NCI-H187 treated with DMSO at 0.1 percent for 48 hours (cell line): ENCODE measurements at places on chromosomes 5 and 9.

DNA sequence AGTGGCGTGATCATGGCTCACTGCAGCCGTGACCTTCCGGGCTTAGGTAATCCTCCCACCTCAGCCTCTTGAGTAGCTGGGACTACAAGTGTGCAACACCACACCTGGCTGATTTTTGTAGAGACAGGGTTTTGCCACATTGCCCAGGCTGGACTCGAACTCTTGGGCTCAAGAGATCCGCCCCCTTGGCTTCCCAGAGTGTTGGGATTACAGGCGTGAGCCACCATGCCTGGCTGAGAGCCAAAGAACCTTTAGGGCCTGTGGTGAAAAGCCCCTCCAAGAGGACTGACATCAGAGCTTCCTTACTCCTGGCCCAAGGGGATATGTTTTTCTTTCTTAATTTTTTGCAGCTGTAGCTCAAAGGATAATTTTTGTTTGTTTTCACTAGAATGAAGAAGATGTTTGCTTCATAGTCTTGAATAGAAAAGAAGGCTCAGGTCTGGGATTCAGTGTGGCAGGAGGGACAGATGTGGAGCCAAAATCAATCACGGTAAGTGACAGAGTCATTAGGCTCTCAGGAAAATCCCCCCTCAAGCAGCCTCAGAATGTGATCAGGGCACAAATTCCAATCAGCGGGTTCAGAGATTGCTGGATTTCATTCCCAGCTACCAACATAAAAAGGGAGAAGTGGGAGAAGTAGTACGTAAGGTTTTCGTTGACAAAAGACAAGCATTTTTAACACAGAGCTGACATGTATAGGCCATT lies 77.1 kb downstream of the GOLPH3 start:
- no peak for DNase-seq

DNA sequence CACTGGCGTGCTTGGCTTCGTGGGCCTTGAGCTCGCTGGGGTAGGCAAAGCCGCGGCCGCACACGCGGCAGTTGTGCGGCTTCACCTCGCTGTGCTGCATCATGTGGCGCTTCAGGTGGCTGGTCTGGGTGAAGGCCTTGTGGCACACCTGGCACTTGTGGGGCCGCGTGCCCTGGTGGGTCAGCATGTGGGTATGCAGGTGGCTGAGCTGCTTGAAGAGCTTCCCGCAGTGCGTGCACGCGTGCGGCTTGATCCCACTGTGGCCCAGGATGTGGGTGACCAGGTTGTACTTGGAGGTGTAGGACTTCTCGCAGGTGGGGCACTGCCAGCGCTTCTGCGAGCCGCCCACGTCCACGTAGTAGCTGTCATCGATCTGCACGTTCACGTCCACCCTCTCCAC lies 46.8 kb downstream of the ZNF366 start:
- no peak for DNase-seq

DNA sequence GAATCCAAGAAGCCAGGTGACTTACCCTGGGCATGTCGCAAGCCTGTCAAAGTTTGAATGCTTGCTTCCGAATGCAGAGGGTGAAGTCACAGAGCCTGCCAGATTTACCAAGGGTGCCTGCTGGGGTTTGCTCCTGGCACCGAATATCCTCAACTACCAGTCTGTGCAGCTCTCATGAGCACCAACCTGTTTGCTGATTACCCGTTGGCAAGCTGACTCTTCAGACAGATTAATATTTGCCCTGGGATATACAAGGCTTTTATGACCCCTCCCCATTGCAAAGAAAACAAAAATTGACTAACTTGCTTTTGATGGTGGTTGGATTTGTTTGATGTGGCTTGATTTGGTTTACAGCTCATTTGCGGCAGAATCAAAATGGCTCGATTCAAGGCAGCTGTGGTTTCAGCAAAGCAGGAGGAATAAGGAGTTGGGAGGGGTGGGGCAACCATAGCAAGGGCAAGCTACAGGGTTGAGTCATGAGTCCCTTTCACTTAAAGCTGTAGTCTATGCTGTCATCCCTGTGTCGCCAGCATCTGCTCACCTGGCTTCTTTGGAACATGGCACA lies 82.3 kb upstream of the AGXT2 start:
- DNase-seq = no peak

DNA sequence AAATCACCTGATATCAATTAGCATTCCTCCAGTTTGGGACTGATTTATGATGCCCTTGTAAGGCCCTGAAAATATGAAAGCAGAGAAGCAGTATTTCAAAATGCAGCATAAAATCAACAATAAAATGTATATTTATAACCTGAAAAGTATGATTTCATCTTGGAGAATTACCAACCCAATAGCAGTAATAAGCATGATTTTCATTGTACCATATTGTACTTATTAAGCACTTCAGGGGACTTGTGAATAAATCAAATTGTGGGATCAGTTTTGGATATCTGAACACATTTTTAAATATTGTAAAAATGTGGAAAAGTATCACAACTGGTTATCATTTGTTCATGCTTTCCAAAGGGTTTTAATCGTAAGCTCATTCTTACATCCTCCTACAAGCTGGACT lies 250.8 kb downstream of the DMRT2 start:
- no peak for DNase-seq

DNA sequence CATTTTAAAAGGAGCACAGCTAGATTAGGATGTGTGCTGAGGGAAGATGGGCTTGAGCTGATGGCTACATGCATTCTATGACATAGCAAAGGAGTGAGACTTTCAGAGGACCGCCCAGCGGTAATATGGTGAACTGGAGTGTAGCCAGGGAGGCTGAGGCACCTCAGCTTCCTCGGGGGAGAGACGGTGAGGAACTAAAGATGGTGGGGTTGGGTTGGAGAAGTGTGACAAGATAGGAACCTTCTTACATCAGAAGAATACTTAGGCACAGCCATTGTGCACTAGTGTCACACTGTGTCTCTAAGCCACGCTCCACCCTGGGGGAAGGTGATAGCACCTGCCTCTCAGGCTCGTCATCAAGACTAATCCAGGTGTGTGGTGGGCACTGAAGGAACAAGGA lies 118.0 kb upstream of the IRX2 start:
- DNase-seq = no peak

DNA sequence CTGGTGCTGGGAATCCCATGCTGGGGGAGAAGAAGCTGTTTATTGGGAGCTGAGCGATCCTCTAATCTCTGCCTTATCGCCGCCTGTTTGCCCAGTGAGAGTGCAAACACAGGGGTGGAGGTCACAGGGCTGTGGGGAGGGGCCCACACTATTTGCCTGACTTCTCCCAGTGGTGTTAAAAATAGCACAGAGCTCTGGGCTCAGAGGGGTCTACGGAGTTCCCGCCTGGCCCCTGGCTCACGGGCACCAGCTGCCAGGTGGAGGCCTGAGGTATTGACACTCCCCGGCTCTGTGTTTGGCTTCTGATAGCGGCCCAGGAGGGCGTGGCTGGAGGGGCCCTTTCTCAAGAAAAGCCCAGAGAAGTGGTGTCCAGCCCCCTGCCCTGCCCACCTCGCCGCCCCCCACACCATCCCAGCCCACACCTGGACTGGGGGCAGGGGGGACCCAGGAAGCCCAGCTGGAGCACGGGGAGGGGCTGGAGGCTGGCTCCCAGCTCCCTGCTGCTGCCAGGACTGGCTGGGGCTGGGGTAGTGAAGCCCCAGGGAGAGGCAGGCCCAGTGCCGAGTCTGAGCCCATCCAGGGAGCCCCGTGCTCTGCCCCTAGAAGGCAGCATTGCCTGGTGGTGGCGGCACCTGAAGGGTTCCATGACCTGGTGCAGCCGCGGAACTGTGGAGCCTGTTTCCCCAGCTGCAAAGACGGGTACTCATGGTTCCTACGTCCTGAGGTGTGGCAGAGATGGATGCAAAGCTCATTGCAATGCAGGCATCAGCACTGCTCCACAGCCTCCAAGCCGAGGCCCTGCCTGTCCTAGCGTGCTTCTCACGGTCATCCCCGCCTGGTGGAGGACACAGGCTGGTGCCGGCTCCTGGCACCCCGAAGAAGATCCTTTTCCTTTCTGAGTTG lies 35.7 kb upstream of the EGFL7 start:
- no peak for DNase-seq

- no peak for DNase-seq
Observed at GRCh38 chr5:93092349-93093105, 488.5 kb downstream of the NR2F1-AS1 start.

DNA sequence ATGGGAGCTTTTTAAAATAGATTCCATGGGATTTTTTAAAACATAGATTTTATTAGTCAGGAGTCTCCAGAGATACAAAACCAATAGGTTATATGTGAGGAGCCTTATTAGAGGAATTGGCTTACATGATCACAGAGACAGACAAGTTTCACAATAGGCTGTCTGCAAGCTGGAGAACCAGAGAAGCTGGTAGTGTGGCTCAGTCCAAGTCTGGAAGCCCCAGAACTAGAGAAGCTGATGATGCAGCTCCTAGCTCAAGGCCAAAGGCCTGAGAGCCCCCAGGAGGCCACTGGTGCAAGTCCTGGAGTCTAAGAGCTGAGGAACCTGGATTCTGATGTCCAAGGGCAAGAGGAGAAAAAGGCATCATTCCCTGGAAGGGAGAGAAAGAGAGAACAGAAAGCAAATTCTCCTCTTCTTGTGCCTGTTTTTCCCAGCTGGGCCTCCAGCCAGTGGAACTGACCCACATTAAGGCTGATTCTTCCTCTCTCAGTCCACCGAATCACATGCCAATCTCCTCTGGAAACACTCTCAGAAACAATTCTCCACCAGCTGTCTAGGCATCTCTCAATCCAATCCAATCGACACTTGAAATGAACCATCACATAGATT lies 59.3 kb downstream of the AHRR start:
- DNase-seq = no peak

DNA sequence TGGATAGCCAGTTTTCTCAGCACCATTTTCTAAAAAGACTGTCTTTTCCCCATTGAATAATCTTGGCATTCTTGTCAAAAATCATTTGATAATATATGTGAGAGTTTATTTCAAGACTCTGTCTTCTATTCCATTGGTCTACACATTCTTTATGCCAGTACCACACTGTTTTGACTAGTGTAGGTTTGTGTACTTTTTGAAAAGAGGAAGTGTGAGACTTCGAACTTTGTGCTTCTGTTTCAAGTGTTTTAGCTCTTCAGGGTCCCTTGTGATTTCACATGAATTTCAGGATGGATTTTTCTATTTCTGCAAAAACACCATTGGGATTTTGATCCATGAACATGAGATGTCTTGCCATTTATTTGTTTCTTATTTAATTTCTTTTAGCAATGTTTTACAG lies 78.5 kb upstream of the ALDH1A1 start:
- DNase-seq = no peak

DNA sequence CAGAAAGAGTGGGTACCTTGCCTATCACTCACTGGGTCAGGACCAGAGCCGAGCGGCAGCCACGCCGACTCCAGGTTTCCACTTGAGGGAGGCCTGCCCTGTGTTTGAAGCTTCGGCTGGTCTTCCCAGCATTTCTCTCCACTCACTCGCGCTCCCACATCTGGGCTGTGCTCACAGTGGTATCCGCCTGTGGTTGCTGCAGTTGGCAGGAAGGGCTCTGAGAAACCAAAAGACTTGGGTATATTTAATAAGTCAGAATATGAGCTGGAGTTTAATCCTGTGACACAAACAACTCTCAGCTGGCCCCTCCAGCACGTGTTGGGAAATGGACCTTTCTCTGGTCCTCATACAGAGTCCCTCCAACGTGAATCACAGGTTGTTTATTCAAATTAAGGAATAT lies 70.9 kb downstream of the SPRY4 start:
- no peak for DNase-seq

- DNase-seq = no peak
Observed at GRCh38 chr5:58459146-58460001, 512 bp downstream of the PLK2 start.
